ENCODE measurements at places on chromosomes 3 and 15. TPM values are rescaled to one million over a fixed set of nuclear protein-coding genes. Genes with fewer than 3 reads are reported as not detected.

The ZNF80 gene
- not detected for polyA plus RNA-seq

The MAP6D1 gene
- polyA plus RNA-seq, result 0.70 TPM

The ANKRD34C gene
- polyA plus RNA-seq, result 0.01 TPM

The CRYGS gene
- polyA plus RNA-seq, result 6.7 TPM

The THRB gene
- polyA plus RNA-seq, result 3.4 TPM

The ATP10A gene
- 1.0 TPM for polyA plus RNA-seq

The AGBL1 gene
- polyA plus RNA-seq, result not detected

Measured in adipose tissue (tissue), 3 donors.